Stimulated activated CD4-positive, alpha-beta T cell treated with anti-CD3 and anti-CD28 coated beads, Interleukin-12 subunit alpha, Interleukin-12 subunit beta, amount 100 ng/mL, for 24 hours (primary cell): ENCODE measurements at places on chromosomes 5 and 9.

- DNase-seq: no peak
Measured at GRCh38 chr5:115831163-115831768, 10.1 kb downstream of the ATG12 start.

GRCh38 chr9:130530938-130531337 lies 48.4 kb upstream of the FUBP3 start:
- no peak for DNase-seq

DNA sequence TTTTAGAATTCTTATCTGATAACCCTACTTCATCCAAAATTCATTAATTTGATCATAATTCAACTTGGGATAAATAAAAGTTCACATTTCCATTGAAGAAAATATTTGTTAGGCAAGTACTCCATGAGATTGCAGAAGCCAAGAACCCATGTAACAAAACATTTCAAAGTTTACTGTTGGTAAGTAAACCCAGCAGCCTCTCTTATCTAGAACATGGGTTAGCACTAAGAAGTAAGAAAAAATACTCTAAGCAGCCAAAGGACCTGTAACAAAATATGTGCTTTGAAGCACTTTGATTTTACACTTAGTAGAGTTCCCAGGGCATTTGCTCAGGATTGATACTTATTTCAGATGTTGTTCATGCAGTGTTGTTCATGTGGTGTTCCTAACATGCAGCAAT lies 8.7 kb downstream of the MAP3K1 start:
- DNase-seq: no peak

GRCh38 chr9:127495884-127496555 lies 44.7 kb downstream of the LRSAM1 start:
- DNase-seq: no peak

DNA sequence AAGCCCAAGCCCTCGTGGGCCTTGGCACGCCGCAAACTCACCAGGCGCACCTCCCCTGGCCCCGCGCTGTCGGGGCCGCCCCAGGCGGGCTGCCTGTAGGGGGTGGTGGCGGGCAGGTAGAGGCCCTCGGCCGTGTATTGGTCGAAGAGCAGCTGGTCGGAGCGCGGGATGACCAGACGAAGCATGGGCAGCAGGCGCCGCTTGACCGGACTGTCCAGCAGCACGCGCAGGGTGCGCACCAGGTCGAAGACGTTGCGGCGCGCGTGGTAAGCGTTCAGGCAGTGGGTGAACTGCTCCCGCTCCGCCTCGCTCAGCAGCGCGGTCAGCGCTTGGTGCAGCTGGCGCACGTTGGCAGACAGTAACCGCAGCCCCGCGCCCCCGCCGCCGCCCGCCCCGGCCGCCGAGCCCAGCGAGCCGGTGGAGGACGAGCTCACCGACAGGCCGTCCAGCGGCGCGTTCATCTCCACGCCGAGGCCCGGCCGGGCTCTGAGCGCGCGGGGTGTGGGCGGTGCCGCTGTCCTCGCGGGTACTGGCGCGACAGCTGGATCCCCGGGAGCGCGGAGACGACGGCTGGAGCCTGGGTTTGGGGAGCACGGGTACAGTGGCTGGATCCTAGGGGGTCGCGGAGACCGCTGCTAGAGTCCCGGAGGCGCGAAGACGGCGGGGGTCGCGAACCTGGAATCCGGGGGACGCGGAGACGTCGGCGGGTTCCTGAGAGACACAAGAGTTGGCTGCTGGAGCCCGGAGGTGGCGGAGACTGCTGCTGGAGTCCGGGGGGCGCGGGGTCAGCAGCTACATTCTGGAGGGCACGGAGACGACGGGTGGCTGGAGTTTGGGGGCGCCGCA lies 709 bp downstream of the WHRN start:
- peak; percentile 22 for DNase-seq
